Activated CD4-positive, alpha-beta T cell treated with anti-CD3 and anti-CD28 coated beads, Interleukin-2, amount 50 U/mL, for 1 hour (primary cell): ENCODE measurements at places on chromosomes 13 and 19.
A peak's percentile ranks its signal among the peaks of the same experiment; 100 is the strongest.

- DNase-seq, result no peak
Measured at GRCh38 chr13:46307554-46307953, 79.5 kb downstream of the RUBCNL start.

- no peak for DNase-seq
Measured at GRCh38 chr19:44806291-44806690, 2.6 kb upstream of the BCAM start.

GRCh38 chr13:95749545-95749944 is 72.6 kb downstream of the DNAJC3 start:
- DNase-seq, result no peak

GRCh38 chr19:44807162-44807561 is 1.7 kb upstream of the BCAM start:
- DNase-seq, result no peak

DNA sequence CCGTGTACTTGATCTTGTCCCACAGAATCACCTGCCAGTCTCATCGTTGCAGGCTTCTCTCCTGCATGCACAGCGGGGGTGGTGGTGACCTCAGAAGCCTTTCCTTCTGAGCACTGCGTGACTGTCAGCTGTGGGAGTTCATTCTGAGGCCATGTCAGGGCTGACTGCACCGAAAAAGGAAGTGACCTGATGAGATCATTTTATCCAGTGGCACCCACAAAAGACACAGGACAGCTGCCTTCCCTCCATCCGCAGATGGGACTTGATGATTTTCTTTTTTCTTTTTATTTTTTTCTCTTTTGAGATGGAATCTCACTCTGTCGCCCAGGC is 89.7 kb downstream of the RAB20 start:
- DNase-seq, result no peak

- DNase-seq, result no peak
Measured at GRCh38 chr19:13804830-13805683, 9.8 kb downstream of the ZSWIM4 start.

GRCh38 chr19:36049080-36049698 is 4.9 kb downstream of the THAP8 start:
- no peak for DNase-seq

GRCh38 chr13:27919659-27919933 is 204 bp upstream of the PDX1 start:
- no peak for DNase-seq

DNA sequence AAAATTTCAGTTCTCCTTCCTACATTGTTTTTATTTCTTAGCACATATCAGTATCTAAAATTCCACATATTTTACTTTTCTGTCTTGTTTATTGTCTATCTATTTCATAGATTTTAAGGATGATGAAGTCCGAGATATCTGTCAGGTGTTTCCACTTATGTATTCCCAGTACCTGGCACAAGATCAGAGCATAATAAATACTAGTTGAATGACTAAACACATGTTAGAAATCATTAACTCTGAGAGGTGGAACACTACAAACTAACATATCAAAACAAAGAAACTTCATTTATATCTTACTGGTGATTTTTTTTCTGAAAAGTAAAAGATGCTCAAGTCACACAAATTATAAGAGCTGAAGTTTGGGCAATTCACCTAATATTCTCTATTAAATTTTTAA is 1208.3 kb downstream of the PCDH9 start:
- no peak for DNase-seq

DNA sequence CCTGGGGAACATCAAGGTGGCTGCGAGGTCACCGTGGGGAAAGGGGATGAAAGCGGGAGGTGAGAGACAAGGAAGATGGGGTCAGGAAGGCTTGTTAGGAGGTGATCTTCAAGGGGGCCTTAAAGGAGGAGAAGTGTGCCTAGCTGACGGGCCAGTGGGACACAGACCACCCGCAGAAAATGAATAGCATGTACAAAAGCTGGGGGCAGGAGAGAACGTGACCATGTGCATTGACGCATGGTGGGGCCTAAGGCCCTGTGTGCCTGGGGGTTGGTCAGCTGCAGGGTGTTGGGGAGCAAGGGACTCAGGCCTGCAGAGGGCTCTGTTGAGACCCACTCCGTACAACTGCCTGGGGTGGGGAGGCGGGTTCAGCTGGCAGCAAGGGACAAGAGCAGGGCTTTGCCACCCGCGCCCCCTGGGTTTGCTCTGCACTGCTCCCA is 5.9 kb downstream of the RAB8A start:
- DNase-seq, result no peak

DNA sequence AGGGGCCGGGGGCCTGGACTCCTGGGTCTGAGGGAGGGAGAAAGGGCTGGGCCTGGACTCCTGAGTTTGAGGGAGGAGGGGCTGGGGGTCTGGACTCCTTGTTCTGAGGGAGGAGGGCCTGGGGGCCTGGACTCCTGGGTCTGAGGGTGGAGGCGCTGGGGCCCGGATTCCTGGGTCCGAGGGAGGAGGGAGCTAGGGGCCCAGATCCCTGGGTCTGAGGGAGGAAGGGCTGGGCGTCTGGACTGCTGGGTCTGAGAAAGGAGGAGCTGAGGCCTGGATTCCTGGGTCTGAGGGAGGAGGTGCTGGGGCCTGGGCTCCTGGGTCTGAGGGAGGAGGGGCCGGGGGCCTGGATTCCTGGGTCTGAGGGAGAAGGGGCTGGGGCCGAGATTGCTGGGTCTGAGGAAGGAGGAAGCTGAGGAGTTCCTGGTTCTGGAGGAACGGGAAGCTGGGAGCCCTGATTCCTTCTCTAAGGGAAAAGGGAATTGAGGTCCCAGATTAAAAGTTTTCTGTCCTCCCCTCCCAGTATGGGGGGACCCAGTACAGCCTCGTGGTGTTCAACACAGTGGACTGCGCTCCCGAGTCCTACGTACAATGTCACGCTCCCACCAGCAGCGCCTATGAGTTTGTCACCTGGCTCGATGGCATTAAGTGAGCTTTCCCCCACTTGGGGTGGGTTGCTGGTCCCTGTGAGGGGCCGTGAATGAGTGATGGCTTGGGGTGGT is 721 bp downstream of the MED25 start:
- no peak for DNase-seq

DNA sequence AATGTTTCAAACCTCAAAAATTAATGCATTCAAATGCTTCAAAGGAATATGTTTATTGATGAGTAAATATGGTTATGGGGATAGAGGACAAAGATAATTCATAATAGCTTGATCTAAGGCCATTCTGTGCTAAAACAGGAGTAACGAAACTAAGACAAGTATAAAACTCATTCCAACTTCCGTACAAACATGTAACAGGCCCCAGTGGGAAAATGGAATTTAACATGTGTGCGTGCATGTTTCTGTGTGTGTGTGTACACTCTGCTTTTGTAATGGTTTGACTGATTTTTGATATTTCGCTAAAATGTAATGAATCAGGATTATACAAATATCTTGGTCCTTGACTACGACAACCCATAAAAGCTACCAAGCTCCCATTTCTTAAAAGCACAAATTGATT is 91.0 kb downstream of the KLF12 start:
- no peak for DNase-seq

DNA sequence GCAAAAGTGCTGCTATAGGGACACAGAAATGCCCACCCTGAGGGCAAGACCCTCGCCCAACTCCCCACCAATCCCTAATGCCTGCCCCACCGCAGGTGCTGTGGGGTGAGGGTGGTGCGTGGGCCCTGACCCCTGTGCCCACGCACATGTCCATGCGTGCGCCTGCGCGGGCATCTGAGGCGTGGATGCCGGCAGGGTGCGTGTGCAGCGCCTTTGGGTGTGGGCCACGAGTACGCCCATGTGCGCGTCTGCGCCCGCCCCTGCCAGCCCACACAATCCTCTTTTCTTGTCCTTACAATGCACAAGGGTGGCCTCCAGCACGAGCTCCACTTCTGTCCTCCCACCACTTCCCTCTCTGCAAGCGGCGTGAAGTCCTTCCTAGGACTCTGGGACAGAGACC is 14.3 kb downstream of the FUT6 start:
- no peak for DNase-seq

- DNase-seq, result peak; percentile 50
Measured at GRCh38 chr13:99442273-99442895, 58.9 kb upstream of the TM9SF2 start.

- no peak for DNase-seq
Measured at GRCh38 chr13:49536144-49536873, 40.6 kb downstream of the PHF11 start.

- no peak for DNase-seq
Measured at GRCh38 chr19:2140138-2140569, 11.2 kb downstream of the AP3D1 start.

DNA sequence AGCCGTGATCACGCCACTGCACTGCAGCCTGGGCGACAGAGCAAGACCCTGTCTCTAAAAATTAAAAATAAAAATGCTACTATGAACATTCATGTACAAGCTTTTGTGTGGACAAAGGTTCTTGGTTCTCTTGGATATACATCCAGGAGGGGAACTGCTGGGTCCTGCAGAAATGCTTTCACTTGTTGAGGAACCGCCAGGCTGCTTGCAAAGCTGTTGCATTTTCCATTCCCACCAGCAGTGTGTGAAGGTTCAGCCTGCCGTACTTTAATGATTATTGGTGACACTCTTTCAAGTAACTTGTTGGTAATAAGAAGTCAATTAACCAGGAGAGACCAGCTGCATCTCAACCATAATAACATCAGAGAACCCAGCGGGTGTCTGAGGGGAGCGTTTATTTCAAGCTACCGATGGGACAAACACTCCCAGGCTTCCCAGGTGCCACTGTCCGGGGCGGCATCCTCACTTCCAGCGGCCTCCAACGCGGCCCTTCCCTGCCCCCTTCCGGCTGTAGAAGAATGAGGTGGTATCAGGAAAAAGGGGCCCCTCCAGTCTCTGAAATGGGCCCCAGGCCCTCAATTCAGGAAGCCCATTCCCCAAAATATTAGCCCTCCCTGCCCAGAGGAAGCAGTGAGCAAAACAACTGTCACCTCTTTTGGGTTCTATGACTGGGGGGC is 15.2 kb upstream of the PPP1R12C start:
- DNase-seq, result no peak

DNA sequence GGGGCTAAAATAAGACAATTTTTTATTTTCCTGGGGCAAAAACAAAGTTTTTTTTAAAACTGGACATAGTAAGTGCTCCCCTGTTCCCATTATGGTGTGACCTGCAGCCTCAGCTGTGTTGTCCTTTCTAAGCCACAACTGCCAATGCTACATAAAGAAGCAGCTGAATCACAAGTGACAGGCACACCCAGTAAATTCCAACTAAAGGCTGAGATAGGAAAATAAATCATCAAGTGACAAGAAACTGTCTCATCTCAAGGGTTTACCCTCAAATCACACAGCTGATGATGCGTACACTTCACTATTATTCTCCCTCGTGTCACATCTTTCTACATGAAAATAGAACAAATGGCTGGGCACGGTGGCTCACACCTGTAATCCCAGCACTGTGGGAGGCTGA is 28.7 kb downstream of the STK24 start:
- no peak for DNase-seq

DNA sequence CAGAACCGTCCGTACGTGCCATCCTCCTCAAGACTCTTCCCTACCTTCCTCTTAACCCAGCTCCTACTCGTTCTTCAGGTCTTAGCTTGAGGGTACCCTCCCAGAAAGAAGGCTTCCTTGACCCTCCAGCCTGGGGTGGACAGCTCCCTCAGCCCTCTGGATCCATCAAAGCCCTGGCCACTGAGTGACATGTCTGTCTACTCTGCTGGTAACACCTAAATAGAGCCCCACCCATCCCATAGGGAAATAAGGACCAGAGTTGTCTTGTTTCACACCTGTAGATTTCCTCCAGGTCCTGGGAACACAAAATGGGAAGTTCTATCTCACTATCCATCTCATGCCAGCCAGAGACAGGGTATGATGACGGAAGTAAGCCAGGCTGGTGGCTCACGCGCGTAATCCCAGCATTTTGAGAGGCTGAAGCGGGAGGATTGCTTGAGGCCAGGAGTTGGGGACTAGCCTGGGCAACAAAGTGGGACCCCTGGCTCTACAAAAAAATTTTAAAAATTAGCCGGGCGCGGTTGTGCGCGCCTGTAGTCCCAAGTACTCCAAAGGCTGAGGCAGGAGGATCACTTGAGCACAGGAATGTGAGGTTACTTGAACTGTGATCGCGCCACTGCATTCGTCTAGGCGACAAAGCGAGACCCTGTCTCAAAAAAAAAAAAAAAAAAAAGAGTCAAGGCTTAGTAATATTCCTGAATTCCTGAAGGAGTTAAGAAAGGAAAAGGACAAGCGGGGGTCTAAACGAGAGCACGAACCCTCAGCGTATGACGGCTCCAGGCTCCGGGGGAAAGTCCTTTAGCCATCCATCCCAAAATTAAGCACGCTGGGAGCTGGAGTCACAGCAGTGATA is 566 bp upstream of the CCDC97 start:
- no peak for DNase-seq

DNA sequence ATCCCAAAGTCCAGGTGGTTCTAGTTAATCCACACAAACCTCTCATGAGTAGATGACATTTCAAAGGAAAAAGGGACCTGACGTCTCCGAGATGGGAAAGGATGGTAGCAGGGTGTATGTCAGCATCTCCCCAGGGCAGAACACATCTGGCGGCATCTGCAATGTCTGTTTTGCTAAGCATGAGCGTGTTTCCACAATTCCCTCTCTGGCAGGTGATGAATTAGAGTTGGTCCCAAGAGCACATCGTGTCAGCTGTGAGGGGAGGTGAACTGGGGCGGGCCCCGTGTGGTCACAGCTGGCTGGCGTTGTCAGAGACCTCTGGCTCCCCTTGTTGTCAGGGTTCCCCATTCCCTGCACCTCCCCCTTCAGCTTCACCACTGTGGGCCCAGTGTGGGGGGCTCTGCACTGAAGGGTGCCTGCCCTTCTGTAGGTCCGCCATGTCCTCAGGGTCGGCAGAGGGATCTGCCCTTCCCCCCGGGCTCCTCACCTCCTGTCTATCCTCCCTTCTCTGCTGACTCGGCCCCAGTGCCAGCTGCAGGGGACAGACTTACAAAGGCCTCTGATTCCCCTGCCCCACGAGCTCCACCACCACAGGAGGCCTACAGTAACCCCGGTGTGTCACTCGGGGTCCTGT is 58.2 kb downstream of the CDADC1 start:
- DNase-seq, result no peak

GRCh38 chr19:15476325-15476724 is 3.0 kb downstream of the PGLYRP2 start:
- no peak for DNase-seq

DNA sequence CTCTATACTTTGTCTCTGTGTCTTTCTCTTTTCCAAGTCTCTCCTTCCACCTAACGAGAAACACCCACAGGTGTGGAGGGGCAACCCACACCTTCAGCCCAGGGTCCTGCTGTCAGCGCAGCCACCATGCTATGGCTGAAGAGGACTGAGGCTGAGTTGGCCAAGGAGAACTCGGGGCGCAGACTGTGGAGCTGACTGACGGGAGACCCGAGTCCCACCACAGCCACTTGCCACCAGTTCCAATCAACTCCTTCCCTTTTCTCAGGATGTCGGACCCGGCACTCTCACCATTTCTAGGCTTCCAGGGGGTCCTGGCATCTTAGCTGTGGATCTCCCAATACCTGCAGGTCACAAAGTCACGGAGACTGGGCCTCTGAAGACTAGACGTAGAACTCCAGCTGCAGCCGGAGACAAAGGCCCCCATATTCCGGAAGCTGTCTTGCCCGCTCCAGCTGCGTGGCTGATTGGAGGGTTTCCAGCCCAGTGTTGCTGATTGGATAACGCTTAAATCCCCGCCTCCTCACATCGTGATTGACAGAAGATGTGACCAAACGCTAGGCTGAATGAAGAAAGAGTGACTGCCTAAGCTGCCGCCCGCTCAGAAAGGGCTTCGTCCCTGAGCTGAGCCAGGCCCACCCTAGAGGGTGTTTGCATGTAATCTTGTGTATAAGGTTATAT is 63.6 kb downstream of the ZNF429 start:
- DNase-seq, result peak; percentile 60

GRCh38 chr19:14369399-14370168 is 11.7 kb upstream of the ADGRE5 start:
- DNase-seq, result peak; percentile 86

GRCh38 chr19:29084266-29084665 is 128.7 kb downstream of the UQCRFS1 start:
- DNase-seq, result no peak
